ENCODE measurements at places on chromosomes 13 and 19.

GRCh38 chr13:22285867-22286266 lies 615.0 kb downstream of the FGF9 start:
- no peak for DNase-seq

- DNase-seq: no peak
These were observed 2.5 kb downstream of the GRTP1 start for GRCh38 chr13:113361406-113361805.

- no peak for DNase-seq
These were observed 18.7 kb upstream of the TINCR start for GRCh38 chr19:5586300-5587070.

GRCh38 chr13:92177966-92178365 lies 779.5 kb downstream of the GPC5 start:
- DNase-seq: no peak

DNA sequence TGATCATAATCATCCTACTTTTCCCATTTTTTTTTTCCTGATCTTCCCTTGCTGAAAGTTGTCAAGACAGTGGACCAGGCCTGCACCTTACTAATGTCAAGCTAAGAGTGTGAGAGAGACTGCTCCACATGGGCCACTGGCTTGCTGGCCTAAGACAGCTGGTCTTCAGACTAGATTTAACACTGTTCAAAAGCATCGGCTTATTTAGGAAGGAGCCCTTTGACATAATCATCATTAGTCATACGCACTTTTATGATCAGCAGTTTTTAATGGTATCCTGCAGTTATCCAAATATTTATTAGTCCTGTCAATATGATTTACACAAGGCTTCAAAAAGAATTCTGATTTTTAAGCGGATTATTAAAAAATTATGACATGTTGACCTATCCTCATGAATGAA lies 270.6 kb downstream of the DNAJC15 start:
- DNase-seq: no peak

DNA sequence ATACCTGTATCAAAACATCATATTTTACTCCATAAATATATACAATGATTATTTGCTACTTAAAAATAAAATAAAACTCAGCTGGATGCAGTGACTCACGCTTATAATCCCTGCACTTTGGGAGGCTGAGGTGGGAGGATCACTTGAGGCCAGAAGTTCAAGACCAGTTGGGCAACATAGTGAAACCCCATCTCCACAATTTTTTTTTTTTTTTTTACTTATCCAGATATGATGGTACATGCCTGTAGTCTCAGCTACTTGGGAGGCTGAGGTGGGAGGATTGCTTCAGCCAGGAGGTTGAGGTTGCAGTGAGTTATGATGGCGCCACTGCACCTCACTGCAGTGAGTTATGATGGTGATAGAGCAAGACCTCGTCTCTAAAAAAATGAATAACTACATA lies 22.4 kb downstream of the POU2F2 start:
- DNase-seq: no peak

GRCh38 chr13:30529085-30529834 lies 63.5 kb upstream of the HMGB1 start:
- DNase-seq: no peak

DNA sequence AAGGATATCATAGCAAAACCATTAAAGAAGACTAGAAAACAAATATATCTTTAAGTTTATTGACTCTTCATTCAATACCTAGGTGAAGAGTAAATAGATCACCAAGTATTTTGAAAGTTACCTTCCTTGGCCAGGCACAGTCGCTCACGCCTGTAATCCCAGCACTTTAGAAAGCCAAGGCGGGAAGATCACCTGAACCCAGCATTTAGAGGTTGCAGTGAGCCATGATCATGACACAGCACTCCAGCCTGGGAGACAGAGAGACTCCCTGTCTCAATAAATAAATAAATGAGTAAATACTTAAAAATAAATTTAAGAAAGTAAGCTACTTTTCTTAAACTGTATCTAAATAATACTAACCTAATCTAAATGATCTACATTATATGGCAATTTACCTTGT lies 8.9 kb upstream of the WBP4 start:
- DNase-seq: no peak

DNA sequence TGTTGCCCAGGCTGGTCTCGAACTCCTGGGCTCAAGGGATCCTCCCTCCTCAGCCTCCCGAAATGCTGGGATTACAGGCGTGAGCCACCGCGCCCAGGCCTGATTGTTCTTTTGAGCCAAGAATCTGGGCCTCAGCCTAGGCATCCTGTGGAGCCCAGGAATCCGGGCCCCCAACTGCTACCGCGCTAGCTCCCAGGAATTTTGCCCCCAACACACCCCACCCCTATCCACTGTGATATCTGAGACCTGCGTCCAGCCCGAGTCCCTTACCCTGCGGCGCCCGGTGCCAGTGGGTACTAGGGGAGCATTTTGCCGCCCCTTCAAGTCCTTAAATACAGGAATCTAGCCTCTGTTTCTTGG lies 838 bp upstream of the MYADM start:
- no peak for DNase-seq

DNA sequence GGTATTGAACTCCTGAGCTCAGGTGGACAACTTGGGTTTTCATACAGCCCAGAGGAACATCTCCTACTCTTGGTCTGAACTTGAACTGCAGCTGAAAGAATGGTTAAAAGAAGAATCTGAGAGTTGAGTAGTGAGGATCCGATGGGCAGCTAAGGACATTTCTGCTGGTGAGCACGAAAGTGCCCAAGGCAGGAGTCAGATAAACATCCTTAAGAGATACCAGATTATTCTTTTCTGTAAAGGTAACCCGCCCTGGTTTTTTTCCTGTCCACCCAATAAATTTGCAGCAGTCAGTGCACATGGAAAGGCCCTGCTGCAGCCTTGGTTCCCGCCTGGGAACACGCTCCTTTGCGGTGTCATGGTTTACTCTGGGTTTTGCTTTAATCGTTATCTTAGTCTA lies 78.4 kb upstream of the ARHGEF7 start:
- DNase-seq: no peak

- DNase-seq: no peak
These were observed 386.1 kb upstream of the NBEA start for GRCh38 chr13:34555988-34556387.

GRCh38 chr13:35848336-35849255 lies 282.6 kb downstream of the DCLK1 start:
- no peak for DNase-seq

GRCh38 chr13:40269086-40269485 lies 397.4 kb downstream of the FOXO1 start:
- no peak for DNase-seq

- no peak for DNase-seq
These were observed 111.4 kb upstream of the SOX1 start for GRCh38 chr13:111955412-111956065.

- DNase-seq: no peak
These were observed 120.7 kb upstream of the VSTM2B start for GRCh38 chr19:29404951-29405727.

DNA sequence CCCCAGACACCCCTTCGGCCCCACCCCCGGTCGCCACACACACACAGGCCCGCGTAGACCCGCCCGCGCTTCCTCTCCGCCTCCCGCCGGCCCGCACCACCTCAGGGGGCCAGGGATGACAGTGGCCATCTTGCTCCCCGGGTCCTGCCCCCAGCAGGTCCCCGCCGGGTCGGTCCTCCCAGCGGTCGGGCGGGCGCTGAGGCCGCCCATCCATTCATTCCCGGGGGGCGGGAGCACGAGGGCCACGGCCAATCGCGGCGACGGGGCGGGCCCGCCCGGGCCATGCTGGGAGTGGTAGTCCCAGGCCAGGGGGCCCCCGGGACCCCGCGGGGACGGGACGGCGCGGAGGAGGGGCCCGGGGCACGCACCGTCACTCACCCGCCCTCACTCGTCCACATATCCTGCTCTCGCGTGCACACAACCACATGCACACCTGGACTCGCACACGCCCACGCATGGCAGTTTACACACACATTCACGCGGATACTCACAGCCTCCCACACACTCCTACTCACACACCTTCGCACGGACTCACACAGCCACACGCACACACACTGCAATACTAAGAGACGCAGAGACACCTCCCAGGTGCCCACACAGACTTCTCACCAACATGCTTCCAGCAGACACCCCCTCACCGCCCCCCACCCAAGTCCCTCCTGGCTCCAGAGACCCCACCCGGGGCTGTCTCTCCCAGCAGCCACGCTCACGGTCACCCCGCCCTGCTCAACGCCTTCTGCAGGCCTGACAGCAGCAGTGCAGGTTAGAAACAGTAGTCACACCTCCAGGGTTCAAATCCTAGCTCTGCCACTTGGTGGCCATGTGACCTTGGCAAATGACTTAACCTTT lies at the start of gene DPF1:
TSS of gene DPF1 (minus strand) at position 209 of the 849 bp plus-strand sequence. CDS start at position 129, 80 bp downstream.
- no peak for DNase-seq

GRCh38 chr19:1227304-1228054 lies 10.3 kb downstream of the CBARP start:
- DNase-seq: no peak

DNA sequence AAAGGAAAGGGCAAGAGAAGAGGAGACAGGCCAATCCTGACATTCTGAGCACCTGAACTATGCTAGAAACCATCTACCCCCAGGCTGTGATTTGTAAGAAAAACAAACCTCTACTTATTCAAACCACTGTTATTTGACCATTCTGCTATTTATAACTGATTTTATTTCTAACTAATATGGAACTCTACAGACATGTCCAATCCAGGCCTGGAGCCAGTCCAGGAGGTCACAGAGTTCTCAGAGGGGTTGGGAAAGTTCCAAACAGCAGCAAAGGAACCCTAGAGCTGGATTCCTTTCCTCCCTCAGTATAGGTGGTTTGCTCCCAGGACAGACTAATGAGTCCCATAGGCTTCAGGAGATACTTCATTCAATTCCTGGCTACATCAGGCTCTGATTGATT lies 24.2 kb downstream of the SIAH3 start:
- DNase-seq: no peak

GRCh38 chr13:20160306-20161274 lies at the start of gene GJA3:
TSS of gene GJA3 (minus strand) at chr13:20161052. CDS start at chr13:20143288, 17,764 bp downstream.
- no peak for DNase-seq

- DNase-seq: no peak
These were observed at the start of gene GJB6 for GRCh38 chr13:20231839-20232555. TSS of gene GJB6 (minus strand) at chr13:20232319. CDS start at chr13:20223480, 8,839 bp downstream.

DNA sequence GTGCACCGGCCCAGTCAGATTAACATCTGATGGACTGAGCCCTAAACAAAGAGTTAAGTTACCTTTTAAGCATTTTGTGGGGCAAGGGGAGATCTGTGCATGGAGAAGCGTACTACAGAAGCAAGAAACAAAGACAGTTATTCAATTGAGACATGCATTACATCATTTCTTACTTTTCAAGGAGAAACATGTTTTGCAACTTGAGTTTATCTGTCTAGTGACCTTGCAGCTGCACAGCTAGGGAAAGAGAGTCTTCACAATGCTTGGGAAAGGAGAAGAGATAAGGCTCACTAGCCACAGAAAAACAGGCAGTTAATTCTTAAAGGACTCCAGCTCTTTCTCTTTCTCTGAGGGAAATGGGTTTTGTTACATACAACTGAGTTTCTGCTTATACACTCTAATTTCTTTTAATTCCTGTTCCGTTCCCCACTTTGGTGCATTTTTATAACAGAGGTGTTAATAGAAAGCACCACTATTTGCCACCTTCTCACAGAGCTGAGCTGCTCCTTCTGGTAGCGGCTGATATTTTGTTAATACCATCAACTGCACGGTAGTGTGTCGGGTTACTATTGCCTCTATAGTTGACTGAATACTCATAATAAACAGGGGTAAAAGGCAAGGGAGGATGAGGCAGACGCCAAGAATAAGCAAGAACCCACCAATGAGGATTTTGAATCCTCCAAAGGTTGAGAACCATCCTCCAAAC lies 55.9 kb downstream of the ZNF431 start:
- no peak for DNase-seq

DNA sequence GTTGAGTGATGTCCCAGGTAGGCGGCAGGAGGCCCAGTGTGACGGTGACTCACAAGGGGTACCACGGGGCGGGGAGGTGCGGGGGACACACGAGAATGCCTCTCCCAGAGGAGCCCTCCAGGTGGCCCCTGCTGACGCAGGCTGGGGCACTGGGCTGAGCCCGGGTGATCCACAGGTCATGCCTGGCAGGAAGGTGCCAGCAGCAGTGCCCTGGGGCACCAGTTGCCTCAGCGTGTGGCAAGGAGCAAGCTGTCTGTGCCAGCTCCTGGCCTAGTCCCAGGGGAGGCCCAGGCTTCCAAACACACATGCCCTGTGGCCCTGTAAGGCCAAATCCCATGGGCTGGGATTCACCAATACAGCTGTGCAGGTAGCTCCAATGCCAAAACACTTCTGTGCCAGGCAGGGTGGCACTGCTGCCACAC lies 28.0 kb downstream of the AKT2 start:
- no peak for DNase-seq

GRCh38 chr13:92716749-92717148 lies 509.9 kb upstream of the GPC6 start:
- DNase-seq: no peak

- DNase-seq: no peak
These were observed 94.6 kb downstream of the CRYL1 start for GRCh38 chr13:20431080-20431479.

- no peak for DNase-seq
These were observed 87.7 kb downstream of the SLITRK1 start for GRCh38 chr13:83794583-83794982.

All from cortex of kidney (tissue), 1 donor.